ENCODE measurements at places on chromosomes 12 and 14.

GRCh38 chr12:26046906-26047305, 77.9 kb downstream of the BHLHE41 start:
- no peak for DNase-seq

GRCh38 chr12:58919231-58920101, 838 bp downstream of the LRIG3 start:
- DNase-seq: no peak

GRCh38 chr14:58048219-58048618, 103.8 kb downstream of the ARMH4 start:
- no peak for DNase-seq

DNA sequence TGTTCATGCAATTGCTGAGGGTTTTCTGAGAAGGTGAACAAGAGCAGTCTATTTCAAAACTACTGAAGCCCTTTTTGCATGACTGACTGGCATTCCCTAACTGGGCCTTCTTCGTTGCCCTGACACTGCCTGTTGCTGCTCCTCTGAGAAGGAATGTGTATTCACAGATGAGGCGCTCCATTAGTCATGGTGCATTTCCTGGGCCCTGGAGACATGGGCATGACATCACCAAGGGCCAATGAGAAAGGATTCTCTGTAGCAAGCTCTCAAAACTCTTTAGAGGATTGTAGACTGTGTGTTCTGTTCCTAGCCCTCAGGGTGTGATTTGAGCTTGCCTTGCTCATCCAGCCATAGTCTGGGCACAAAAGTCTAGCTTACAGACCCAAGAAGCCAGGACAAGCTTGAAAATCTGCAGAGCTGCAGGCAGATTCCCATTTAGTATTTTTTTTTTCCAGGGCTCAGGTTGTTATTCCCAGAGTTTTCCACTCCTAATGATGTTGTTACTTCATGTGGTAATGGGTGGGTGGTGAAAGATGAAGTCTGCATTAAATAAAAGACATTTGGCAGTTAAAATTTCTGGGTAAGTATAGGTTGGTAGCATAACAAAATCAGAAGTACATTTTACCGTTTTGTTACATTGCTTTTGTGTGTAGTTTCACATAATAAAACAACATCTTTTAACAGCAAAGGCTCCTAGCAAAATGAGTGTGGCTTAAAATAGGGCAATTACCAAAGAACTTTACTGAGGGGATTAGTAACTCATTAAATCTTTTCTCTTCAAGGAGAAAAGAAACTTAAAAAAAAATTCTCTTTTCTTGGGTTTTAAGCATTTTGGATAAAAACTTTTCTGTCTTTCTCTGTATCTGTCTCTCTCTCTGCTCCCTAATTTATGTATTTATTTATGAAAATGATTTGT, 318.4 kb downstream of the RAD51B start:
- no peak for DNase-seq

DNA sequence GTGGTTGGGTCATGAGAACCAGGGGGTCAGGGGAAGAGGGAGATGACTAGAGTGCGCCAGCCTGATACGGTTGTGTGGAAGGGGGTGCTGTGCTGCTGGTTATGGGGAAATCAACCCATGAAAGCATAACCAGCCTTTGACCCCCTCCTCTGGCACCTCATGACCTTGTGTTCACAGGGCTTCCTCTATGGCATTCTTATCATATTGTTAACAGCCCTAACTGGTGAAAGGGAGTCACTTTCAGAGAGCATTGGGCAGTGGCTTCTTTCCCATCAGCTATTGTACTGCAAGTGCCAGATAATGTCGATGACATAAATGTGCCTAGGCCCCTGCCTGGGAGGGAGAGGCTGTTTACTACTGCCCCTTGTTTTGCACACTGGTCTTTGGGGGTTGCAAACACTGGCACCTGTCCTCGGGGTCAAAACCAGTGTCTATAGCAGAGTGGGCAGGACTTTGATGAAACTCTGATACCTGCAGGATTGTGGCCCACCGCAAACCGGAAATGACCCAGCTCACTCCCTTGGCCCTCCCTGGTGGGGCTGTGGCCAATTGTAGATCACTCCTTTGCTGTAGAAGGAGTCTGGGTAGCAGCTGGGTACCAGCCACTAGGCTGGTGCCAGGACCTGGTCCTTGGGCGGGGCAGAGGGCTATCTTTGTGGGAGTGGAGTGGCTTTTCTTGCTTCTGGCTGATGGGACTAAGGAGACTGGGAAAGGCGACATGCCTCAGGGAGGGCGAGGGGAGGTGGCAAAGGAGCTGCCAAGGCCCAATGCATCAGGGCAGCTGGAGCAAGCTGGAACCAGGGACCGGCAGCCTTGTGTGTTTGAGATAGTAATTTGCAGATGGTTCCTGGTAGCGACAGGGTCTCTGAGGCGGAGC, 634 bp upstream of the TMEM63C start:
- no peak for DNase-seq

DNA sequence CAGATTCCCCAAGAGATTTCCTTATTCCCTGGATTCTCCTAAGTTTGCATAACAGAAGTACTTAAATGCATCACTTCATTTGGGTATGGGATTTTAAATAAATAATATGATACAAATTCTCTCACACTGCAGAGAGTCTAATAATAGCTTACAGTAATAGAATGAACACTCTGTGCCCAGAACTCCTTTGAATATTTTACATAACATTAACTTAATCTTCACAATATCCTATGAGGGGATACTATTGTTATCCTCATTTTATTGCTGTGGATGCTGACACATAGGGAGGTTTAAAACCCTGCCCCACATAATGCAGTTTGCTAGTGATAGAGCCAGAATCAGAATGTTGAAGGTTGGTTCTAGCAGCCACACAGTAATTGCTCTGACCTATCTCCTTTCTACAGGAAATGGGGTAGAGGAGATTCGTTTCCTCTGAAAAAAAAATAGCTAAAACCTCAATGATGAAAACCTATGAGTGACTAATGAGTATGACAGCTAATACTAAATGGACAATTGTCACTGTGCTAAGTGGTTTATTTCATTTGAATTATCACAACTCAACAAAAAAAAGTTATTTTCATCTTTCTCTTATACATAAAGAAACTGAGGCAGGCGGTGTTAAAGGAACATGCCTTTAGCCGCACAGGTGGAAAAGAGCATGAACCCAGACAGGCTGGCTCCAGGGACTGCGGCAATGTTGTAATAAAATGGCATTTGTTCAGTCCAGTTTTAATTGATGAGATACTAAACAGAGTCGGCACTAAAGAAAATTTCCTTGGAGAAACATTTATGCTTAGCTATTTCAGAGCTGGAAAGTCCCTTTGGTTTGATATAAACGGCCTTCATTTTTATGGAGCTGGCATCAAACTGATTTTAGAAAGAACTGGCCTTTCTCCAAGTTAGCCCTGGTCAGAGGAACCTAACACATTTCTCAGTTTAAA, 880.9 kb downstream of the NRXN3 start:
- DNase-seq: no peak

DNA sequence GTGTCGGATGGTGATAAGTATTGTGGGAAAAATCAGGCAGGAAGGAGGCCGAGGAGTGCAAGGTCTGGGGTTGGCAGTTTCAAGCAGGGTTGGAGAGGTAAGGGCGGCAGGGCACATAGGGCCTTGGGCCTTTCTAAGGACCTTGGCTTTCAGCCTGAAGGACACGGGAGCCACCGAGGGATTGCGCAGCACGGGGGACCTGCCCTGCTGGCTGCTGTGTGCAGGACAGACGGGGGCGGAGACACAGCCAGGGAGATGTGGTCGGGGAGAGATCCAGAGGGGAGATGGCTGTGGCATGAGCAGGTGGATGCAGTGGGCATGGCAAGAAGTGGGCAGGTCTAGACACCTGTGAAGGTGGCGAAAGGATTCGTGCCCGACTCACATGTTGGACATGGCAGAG, 14.7 kb downstream of the OTUB2 start:
- no peak for DNase-seq

GRCh38 chr14:36835128-36835527, 173.5 kb downstream of the PAX9 start:
- no peak for DNase-seq

GRCh38 chr12:103986829-103987228, 21.2 kb downstream of the TDG start:
- DNase-seq: no peak

- DNase-seq: no peak
Measured at GRCh38 chr14:64841121-64841651, 38.5 kb downstream of the SPTB start.

GRCh38 chr12:121719926-121720414, 7.4 kb downstream of the TMEM120B start:
- no peak for DNase-seq

DNA sequence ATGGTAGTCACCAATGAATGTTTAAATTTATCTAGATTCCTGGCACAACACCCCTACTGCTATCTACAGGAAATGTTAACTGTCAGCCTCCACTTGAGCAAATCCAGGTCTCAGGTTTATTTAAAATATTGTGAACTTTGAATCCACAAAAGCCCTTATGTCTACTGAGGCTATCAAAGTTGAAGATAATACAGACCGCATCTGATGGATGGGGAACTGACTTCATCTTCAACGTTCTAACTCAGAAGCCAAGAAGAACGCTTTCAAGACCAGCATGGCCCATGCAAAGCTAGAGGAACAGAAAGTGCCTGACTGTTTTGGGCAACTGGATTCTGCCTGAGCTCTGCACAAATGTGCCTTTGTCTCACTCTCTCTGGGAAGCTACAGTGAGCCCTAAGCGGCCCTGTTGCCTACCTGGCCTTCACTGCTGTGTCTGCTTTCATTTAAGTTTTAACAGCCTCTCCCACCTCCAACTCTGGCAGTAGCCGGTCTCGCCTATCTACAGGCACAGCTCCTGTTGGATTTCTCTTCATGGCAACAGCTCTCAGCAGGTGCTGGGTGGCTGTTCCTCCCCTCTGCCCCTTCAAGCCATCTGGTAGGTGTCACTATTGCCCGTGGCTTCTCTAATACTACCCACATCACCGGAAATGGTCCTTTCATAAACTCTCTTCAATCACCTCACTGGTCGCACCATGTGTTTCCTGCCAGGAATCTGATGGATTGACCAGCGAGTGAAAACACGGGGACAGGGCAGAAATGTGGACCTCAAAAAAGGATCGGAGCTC, 112.1 kb upstream of the OVCH1 start:
- no peak for DNase-seq

DNA sequence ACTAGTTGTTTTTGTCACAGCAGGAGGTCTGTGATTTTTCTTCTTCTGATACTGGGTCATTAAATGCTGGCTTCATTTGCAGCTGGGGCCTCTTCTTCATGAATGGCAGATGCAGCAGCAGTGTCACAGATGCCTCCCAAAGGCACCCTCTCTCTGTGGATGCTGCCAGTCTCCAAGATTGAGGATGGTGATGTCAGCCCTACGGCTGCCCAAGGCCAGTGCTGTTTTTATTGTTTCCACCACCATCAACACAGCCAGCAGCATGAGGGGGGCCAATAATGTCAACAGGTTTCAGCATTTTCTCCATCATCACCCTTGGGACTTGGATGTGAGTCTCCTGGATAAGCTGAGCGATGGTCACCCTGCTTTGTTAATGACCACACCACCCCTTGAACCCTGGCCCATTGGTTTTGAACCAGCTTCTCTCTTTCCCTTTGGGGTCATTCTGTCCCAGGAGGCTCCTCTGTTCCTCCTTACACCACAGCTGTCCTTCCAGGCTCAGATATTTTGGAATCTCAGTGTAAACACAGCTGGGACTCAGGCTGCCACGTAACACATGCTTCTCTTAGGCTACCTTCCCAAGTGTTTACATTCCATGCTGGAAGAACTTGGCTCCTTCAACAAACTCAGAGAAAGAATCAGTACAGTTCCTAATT, 151.7 kb upstream of the DDHD1 start:
- no peak for DNase-seq

GRCh38 chr12:102776041-102776440, 141.0 kb downstream of the PAH start:
- DNase-seq: no peak

GRCh38 chr14:55707365-55707804, 127.4 kb downstream of the KTN1 start:
- no peak for DNase-seq

GRCh38 chr14:30058401-30058800, 130.8 kb upstream of the PRKD1 start:
- no peak for DNase-seq

DNA sequence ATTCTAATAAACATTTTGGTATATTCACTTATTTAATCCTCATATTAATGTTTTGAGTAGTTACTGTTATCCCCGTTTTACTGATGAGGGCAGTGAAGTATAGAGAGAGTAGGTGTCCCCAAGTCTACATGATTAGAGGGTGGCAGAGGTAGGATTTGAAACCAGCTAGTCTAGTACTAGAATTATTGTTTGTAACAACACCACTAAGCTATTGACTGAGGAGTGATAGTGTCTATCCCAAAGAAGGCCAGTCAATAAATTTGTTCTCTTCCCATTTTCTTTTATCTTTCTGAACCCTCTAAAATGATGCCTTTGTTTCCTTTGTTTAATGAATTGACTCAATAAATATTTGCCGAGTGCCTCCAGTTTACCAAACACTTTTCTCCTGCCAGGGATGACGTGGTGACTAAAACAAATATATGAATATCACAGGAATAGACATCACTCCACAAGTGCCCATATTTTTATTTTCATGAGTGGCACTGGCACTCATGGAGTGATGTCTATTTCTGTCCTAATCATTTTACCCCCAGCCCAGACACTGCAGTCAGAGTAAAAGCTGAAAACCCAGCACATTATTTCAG, 247.5 kb downstream of the SLC16A7 start:
- DNase-seq: no peak

GRCh38 chr14:62076825-62077605, 314.8 kb downstream of the SNAPC1 start:
- no peak for DNase-seq

DNA sequence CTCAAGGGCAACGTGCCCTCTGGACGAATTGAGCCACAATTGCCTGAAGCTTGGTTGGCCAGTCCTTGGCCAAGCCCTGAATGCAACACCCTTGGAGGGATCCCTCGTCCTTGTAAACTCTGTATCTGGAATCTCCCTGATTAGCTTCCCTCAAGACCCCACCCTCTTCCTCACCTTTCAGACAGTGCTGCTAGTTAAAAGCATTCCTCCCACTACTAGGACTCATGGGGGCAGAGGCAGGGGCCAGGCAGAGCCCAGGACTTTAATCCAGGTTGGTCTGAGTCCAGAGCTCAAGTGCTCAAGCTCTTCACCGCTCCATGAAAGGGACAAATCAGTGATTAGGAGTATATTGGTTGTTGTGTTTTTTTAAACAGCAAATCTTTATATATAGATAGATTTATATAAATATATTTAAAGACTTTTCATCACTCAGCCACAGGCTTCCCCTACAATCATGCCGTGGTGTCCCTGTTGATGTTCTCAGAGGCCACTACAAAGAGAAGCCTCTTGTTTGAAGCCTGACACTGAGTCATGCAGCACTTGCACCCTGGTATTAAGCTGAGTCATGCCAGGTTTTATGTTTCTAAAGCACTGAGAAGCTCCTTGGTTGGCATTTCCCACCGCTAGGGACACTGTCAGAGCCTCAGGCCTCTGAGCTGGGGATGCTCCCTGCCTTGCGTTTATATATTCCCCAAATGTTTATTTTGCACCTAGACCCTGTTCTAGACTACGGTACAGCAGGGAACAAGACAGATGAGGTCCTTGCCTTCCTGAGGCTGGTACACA, 53.8 kb upstream of the GSC start:
- no peak for DNase-seq

DNA sequence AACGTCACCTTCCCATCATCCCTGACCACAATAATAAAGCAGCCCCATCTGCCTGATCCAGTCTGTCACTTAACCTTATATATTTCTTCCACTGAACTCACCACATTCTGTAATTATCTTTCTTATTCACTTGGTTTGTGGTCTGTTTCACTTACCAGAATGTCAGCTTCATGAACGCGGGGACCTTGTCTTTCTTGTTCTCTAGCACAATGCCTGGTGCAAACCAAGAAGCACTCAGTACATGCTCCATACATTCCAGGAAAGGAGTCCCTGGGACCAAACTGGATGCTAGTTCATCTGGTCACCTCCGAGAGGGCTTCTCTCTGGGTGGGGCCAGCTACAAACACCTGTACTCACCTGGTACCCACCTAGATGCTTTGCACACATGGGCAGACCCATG, 17.4 kb upstream of the ANKRD33 start:
- DNase-seq: no peak
